Activated CD4-positive, alpha-beta T cell treated with anti-CD3 and anti-CD28 coated beads, Interleukin-2, amount 50 U/mL, for 4 hours (primary cell): ENCODE measurements at places on chromosomes 5 and 9.

- DNase-seq = no peak
Measured at GRCh38 chr5:65796269-65796668, 74.3 kb downstream of the NLN start.

GRCh38 chr9:38638881-38639576 lies 18.6 kb upstream of the ANKRD18A start:
- no peak for DNase-seq

DNA sequence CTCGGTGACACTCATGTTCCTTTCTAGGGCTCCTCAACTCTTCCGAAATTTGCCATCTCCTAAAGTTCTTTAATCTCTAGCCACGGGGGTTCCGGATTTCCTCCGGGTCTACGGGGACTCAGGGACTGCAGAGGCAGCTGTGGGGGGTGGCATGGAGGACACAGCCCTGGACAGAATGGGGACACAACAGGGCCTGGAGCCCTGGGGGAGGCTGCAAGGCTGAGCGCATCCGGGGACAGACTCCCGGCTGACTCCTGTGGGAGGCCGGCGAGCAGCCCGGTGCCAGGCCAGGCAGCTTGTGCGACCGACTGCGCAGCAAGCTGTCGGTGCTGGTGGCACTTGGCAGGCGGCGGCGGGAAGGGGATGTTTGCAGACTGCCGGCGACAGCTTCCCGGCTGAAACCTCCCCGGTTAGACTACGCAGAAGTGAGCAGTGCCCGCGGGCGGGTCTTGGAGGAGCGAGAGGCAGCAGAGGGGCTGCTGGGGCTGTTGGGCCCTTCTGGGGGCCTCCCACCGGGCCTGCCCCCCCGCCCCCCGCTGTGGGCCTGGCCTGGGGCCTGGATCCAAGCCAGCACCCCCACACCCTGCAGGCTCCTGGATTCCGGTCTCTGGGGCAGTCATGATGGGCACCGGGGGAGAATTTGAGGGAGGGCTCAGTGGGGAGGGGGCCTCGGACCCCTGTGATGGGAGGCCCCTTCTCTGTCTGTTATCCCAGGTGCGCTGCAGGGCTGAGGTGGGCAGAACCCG lies 28.7 kb upstream of the UBAC1 start:
- no peak for DNase-seq

- DNase-seq = no peak
Measured at GRCh38 chr5:176954050-176954449, 52.5 kb downstream of the UIMC1 start.

DNA sequence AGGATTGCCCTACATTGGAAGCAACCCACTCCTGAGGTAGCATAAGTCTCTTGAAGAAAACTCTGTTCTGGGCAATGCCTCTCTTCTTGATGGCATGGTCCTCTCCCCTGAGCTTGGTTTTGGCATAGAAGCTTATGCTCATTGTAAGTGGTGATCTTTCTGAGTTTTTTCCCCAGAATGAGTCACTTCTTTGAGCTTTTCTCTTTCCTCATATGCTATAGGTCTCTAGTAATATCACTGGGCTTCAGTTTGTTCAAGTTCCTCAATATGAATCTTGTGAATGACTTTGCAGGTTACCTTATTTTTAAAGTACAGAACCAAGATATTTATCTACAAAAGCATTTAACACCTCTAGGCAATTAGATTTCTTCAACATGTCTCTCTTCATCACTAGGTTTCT lies 76.5 kb upstream of the ATG10 start:
- DNase-seq = no peak

DNA sequence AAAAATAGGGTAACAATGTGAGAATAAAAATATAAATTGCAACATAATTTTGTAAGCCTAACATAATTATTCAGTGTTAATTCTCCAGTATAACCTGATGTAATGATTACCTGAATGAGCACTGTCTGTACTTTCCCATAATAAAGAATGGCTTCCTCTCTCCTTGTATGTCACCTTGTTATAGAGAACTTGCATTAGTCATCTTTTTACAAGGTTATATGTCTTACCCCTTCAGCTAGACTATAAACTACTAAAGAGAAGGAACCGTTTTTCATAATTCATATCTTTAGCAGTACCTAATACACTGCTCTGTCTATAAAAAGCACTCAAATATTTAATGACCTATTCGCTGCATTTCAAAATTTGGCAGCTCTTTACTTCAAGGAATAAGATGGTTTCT lies 19.8 kb downstream of the STRBP start:
- no peak for DNase-seq

DNA sequence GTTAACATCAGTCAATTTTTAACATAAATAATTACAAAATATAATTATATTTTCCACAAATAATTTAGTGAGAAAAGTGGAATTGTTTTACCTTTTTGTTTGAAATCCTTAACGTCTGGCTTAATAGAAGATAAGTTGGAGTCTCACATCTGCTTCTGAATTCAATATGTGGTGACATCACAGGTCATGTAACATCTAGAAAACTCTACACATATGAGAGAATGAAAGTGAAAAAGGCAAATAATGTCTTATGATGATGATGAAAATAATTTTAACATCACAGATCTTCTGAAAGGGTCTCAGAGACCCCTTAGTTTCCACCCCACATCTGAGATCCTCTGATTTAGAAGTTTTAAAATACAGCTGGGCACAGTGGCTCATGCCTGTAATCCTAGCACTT lies 81.5 kb downstream of the PRKACG start:
- no peak for DNase-seq

- DNase-seq = no peak
Measured at GRCh38 chr9:86406366-86406765, 52.2 kb upstream of the TUT7 start.

DNA sequence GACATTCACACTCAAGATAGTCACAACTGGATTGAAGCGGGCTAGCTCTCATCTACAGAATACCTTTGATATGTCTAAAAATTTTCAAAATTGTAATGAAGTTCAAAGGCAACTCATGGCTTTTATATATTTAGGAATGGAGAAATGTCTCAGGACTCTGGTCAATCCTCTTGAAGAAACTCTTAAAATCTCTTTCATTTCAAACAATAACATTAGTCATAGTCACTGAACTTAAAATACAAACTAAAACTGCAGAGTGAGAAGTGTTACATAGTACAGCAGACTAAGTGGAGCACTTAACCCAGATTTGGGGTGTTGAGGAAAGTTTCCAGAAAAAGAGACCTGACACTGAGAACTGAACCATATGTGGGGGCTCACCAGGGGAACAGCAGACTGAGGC lies 20.7 kb downstream of the FANCC start:
- DNase-seq = no peak

GRCh38 chr5:26737348-26738265 lies 300.8 kb downstream of the CDH9 start:
- no peak for DNase-seq

- DNase-seq = no peak
Measured at GRCh38 chr5:67963789-67964519, 251.6 kb upstream of the PIK3R1 start.

GRCh38 chr9:26261503-26262330 lies 583.5 kb upstream of the TUSC1 start:
- no peak for DNase-seq

DNA sequence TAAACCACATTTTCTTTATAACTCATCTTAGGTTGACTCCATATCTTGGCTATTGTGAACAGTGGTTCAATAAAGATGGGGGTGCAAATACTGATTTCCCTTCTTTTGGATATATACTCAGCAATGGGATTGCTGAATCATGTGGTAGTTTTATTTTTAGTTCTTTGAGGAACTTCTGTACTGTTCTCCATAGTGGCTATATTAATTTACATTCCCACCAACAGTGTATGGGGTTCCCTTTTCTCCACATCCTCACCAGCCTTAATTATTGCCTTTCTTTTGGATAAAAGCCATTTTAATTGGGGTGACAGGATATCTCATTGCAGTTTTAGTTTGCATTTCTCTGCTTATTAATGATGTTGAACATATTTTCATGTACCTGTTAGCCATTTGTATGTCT lies 107.7 kb upstream of the EQTN start:
- DNase-seq = no peak

DNA sequence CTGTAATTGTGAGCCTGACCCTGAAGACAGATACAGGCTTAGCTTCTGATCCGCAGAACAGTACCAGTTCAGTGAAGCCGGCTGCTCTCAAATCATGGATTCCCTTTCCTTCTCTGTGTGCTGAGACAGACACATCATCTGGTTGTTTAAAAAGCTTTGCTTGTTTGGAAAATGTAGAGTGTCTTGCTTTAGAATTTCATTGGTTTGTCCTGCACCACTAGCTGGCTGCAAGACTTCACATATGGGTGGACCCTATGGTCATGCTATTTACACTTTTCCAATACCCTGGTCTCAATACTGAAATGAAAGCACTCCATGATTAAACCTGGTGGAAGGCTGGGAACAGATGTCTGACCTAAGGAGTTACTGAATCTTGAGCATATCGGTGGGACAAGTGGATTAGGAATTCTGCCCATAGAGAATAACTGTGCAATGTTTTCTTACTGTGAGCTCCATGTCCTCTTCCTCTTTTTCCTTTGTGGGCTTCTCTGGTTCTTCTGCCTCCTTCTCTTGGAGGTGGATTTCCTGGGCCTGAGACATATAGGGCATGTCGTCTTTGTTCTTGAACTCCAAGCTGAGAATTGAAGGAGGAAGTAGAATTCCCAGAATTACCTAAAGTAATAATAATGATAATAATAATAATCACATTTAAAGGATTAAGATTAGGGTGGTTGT lies 201.1 kb upstream of the KLF9 start:
- DNase-seq = no peak

DNA sequence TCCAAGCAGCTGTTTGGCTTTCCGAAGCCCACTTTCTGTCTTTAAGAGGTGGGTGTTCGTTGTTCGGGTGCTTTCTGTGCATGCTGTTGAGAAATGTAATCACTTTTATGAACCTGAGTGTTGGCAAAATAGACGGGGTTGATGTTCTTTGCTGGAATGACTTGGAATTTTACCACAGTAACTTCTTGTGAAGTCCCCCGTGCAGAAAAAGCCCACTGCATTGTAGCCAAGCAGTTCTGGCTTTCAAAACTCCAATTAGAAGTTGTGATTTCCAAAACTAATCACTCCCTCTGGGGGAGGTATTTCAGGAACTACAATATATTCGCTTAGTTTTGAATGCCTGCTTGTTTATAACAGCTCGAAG lies 111.1 kb downstream of the PAM start:
- no peak for DNase-seq

GRCh38 chr5:41275813-41276512 lies 62.6 kb upstream of the C6 start:
- no peak for DNase-seq

DNA sequence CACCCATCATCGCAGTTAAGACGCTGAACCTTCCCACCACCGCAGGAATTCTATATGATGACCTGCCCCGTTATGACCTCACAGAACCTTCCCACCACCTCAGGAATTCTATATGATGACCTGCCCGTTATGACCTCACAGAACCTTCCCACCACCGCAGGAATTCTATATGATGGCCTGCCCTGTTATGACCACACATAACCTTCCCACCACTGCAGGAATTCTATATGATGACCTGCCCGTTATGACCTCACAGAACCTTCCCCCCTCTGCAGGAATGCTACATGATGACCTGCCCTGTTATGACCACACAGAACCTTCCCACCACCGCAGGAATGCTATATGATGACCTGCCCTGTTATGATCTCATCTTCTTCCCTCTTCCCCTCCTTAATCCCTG lies 64.3 kb downstream of the IRX1 start:
- no peak for DNase-seq

GRCh38 chr5:56183506-56183905 lies 49.6 kb downstream of the ANKRD55 start:
- no peak for DNase-seq

GRCh38 chr5:78242001-78242400 lies 52.5 kb downstream of the AP3B1 start:
- no peak for DNase-seq

GRCh38 chr5:146919304-146919703 lies 40.7 kb upstream of the PPP2R2B start:
- no peak for DNase-seq

- DNase-seq = no peak
Measured at GRCh38 chr9:79670269-79670961, 98.7 kb downstream of the TLE4 start.

DNA sequence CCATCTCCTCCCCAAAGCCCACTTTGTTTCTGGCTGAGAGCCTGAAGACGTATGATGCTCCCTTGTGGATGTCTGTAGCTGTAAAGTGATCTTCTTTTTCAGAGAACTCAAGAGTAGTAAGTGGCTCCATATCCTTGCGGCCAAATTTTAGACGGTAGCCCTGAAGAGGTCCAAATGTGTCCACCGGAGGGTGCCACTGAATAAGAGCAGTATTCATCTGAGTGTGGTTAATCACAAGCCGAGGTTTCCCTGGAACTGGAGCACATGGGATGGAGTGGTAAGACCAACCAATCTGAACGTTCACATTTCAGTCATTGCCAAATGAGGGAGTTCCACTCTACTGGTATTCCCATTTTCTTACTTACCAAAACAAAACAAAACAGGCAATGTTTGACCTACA lies 686.5 kb upstream of the DMAC1 start:
- no peak for DNase-seq

- no peak for DNase-seq
Measured at GRCh38 chr5:61737964-61738340, 405.9 kb downstream of the ZSWIM6 start.

DNA sequence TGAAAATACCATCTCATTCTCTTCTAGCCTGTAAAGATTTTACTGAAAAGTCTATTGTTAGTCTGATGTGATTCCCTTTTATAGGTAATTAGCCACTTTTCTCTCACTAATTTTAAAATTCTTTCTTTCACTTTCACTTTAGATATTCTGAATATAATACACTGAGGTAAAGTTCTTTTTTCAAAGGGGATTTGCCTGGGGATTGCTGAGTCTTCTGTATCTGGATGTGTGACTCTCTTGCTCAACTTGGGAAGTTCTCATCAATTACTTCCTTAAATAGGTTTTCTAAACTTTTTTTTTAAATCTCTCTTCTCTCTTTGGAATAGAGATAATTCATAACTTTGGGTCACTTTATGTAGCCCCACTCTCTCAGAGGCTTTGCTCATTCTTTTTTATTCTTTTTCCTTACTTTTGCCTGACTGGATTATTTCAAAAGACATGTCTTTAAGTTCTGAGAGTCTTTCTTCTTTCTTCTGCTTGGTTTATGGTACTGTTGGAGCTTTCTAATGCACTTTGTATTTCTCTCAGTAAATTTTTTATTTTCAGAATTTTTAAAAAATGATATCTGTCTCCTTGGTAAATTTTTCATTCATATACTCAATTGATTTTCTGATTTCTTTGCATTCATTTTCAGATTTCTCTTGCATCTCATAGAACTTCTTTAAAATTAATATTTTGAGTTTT lies 55.9 kb upstream of the IL12B start:
- DNase-seq = no peak

DNA sequence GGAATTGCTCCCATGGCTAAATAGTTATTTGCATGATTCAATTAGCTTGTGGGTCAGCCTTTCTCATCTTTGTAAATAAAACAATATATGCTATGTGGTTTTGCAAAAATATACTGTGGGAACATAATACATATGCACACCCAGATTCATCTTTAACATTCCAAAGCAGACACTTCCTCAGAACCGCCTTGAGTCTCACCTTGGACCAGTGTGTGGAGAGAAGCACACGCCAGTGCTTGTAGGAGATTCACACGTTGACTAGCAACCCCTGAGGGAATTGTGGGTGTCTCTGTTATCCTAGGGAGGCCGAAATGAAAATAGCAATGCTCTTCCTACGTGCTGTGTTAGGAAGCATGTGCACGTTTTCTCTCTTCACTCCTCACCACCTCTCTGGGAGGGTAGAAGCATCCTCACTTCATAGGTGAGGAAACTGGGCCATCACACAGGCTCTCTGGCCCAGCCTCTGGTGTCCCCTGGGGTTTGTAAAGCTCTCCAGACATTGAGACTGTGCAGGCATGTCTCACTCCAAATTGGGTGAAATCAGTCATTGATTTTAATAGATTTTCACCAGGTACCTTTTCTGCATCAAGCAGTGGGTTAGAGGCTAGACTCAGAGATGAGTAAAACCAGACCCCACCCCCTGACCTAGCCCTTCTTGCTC lies 221.7 kb downstream of the PBX3 start:
- DNase-seq = no peak
